ENCODE measurements at places on chromosomes 11 and 22.

DNA sequence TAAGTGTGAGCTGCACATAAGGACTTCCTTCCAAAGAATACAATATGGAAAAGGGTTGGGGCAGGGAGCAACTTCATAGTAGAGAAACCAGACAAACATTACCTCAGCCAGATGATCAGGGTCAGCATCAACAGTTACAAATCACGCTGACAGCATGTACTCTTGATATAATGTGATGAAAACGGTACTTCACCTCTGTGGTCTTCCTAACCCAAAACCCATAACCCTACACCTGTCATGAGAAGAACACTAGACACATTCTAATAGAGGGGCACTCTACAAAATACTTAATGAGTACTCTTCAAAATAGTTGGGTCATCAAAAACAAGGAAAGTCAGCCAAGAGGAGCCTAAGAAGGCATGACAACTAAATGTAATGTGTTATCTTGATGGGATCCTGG, 43.9 kb downstream of the RRAS2 start:
- no peak for DNase-seq

DNA sequence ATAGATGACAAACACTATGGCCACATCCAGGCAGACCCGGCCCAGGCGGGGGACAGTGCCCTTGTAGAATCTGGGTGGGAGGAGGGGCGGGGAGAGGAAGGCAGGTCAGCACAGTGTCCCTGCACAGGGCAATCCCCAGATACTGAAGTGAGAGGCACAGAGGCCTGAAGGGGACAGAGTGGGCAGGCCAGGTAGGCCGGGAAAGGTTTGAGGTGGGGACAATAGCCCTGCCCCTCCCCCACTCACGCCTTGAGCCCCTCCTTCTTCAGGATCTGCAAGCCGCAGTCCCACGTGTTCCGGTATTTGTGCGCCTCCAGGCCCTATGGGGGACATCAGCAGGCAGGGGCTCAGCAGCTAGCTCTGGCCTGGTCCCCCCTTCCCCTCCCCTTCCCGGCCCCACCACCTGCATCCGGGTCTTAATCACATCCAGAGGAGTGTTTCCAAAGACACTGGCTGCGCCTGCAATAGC, 2.3 kb downstream of the SLC25A1 start:
- DNase-seq, result no peak

GRCh38 chr11:133040289-133040900, 491.9 kb downstream of the OPCML start:
- DNase-seq, result no peak

DNA sequence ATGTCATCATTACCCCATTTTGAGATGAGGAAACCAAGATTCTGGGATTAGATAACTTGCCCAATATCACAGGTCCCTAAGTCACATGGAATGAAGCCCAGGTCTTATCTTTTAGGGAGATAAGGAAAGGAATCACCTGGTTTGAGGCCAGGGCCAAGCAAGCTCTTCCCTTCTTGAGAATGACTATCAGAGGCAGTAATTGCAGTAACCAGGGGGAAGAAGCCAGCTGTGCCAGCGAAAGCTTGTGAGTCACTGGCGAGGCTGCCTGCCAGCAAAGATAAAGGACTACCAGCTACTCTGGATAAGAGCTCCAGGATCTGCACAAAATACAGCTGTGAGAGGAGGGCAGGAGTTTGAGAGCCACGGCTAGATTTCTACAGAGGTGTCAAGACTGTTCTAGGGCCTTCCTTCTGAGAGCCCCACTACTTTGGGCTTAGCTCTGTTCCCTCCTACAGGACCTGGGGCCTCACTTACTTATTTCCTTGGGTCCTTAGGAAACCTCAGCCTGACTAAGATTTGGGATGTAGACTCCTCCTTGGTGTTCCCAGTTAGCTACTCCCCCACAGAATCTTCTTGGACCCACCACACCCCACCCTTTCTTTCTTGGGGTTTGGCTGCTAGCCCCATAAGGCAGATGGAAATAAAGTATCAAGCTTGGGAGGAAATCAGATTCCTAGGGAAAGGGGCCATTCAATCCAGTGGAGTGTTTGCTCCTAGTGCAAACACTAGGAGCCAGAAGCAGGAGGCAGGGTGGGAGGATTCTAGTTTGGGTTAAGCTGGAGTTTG, 9.7 kb upstream of the CCKBR start:
- DNase-seq, result peak; percentile 77

GRCh38 chr11:122749005-122749687, 89.2 kb upstream of the CRTAM start:
- DNase-seq, result peak; percentile 91

DNA sequence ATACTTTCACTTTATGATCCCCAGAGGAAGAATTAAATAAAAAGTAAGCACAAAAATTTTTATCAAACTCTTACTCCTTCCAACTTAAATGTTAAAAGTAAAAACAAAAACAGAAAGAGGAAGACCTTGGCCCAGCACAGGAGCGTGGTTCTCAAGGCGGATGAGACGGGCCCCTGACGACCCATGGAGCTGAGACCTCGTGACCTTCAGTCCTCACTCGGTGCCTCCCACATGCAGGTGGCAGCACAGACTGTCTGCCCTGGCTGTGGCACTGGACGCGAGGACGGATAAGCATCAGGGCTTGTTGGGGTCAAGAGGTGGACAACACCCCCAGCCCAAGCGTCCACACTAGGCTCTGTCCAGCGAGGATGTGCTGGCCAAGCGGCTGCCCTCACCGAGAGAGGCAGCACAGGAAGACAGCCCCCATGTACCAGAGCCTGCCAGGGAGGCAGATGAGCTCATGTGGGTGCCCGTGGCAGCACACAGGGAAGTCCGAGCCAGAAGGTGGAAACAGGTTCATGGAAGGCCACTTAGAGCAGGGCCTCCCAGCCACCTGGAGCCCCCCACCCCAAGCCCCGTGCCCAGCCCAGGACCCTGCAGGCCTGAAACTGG, 1389.8 kb downstream of the TBC1D22A start:
- no peak for DNase-seq

- DNase-seq, result no peak
Observed at GRCh38 chr11:95359756-95360155, 128.8 kb upstream of the SESN3 start.

DNA sequence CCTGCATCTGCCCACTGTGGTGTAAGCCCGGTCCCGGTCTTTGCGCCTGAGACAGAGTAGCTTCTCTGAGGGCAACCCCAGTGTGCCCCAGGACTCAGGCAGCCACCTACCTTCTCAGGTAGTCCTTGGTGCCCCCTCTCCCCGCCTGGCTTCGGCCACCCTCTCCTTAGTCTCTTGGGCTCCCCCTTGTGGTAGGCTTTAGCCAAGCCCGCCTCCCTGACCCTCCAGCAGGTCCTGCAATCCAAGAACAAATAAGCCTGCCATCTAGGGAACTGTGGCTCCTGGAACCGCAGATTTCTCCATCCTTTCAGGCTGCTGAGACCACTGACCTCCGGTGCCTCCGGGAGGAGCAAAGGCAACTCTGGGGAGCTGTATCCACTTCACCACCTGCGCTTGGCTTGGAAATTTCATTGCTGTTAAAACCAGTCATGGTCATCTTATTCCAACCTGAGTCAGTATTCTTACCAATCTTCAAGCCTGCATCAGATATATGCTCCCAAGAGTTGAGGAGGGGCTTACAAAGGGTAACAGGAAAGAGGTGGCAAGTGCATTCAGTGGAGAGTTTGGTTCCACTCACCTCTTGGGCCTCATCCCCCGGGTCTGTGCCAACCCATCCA, 52.8 kb upstream of the TENM4 start:
- DNase-seq, result peak; percentile 70

- peak; percentile 3 for DNase-seq
Observed at GRCh38 chr11:59247531-59248227, 35.0 kb upstream of the MPEG1 start.

GRCh38 chr11:118819334-118820024, 28.5 kb upstream of the DDX6 start:
- DNase-seq, result no peak

GRCh38 chr22:37166675-37167066, 17.0 kb upstream of the IL2RB start:
- DNase-seq, result peak; percentile 64

DNA sequence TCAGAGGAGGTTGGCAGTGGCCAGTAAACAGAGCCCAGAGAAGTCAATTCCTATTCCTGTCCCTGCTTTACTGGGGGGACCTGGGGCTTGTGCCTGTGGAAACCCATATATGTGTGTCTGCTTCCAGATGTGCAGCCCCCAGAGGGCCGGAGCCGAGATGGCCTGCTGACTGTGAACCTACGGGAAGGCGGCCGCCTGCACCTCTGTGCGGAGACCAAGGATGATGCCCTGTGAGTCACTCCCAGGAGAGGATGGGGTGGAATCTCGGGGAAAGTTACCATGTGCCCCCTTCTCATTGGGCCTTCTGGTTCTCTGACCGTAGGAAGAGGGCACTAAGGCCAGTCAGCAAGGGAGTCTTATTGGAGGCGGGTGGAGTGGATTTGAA, 5.3 kb downstream of the PLEKHB1 start:
- no peak for DNase-seq

DNA sequence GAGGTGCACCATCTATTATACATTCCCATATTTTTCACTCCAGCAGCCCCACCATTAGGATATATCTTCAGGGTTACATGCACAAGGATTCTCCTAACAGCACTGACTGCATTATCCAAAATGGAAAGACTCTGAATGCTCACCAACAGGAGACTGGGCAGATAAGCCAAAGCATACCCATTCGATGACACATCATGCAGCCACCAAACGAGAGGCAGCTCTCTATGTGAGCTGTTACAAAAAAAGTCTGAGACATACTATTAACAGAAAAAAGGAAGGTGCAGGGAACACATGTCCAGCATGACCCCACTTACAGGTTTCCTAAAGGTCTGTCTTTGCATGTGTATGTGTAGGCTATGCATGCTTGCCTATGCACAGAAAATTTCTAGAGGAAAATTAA, 12.4 kb upstream of the SERPIND1 start:
- no peak for DNase-seq

DNA sequence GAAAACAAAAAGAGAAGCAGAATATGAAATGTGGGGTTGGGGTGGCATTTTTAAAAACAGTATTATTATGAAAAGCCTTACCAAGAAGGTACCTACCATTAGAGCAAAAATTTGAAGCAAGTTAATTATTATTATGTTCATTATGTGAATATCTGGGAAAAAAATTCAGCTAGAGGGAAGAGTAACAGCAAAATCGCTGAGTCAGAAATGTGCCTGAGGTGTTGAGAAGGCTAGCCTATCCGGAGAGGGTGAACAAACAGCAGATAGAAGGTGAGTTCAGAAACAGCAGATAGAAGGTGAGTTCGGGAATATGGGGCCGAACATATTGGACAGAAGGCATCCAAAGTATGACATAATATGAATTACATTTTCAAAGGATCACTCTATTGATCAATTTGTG, 536.8 kb upstream of the ANO5 start:
- DNase-seq, result no peak

- DNase-seq, result no peak
Observed at GRCh38 chr11:11882539-11882938, 40.8 kb downstream of the USP47 start.

DNA sequence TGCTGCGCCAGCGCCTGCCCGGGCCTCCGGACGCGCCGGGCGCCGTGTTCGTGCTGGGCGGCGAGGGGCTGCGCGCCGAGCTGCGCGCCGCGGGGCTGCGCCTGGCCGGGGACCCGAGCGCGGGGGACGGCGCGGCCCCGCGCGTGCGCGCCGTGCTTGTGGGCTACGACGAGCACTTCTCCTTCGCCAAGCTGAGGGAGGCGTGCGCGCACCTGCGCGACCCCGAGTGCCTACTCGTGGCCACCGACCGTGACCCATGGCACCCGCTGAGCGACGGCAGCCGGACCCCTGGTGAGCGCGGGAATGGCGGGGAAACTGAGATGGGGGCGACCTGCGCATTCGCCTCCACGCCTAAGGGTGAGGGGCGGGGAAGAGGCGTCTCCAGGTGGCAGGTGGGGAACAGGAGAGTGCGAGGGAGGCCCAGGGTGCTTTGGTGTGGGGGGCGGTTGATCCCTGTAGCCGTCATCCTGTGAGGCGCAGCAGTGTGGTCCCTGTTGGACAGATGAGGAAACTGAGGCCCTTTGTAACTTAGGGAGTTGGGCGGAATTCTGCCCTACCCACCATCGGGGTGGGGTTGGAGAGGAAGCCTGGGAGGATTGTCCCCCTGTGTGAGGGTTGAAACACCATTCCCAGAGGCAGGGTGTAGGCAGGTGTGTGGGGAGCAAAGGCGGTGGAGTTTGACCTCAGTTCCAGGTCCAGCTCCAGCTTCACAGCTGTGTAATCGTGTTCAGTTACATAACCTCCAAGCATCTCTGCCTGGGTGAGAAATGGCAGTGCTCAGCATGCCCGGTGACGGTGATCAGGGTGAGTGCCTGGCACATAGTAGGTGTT, 758 bp downstream of the PDXP start:
- no peak for DNase-seq

- DNase-seq, result no peak
Observed at GRCh38 chr11:68897441-68897840, 6.2 kb downstream of the MRPL21 start.

GRCh38 chr22:41425660-41426365, 20.8 kb downstream of the TOB2 start:
- no peak for DNase-seq

DNA sequence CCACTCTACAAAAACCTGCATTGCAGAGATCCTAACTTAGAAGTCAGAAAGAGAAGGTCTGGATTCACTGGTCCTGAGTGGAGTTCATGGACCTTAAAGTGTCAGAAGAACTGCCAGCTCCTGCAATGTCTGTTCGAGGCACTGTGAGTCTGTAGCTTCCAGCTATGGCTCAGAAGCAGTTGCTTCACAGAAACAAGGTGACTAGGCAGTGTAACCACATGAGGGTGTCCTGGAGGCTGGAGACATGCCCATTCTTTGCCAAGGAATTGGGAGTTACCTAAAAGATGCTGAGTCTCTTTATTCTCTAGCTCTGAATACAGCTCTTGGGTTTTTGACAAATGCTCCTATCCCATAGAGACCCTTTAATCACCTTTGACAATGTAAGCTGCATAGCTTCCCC, 130.5 kb downstream of the SPON1 start:
- DNase-seq, result no peak

DNA sequence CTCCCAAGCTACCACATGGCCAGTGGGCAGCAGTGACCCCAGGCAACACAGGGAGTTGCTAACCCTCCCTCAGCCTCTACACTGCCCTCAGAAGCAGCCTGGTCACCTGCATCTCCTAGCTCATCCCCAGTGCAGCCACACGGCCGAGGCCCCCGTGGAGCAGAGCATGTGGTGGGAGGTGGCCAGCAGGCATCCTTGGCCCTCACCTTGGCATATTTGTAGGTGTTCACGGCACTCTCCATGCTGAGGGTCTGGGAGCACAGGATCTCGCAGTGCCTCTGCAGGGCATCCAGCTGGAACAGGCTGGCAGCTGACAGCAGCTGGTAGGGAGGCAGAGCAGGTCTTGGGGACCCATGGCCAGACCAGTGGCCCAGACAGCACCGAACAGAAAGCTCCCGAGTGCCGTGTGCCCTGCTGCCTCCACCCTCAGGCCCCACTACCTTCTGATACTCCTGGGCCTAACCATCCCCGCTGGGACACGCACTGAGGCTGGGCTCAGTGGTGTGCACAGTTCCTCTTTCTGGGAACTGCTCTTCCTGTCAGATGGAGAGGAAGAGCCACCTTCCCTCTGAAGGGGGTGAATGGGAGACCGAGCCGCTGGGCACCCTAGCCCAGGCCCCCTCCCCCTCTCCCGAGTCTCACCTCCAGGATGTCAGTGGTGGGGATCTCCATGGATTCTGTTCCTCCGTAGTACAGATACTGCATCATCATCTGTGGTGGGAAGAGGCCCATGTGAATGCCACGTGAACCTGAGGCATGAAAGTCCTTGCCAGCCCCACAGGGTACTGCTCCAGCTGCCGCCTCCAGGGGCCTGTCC, 48.8 kb downstream of the NAT10 start:
- no peak for DNase-seq

- no peak for DNase-seq
Observed at GRCh38 chr11:109526931-109527330, 104.9 kb downstream of the C11orf87 start.

GRCh38 chr22:27473533-27473932, 328.0 kb downstream of the MN1 start:
- no peak for DNase-seq

Data from astrocyte of the spinal cord (primary cell).